ENCODE measurements at places on chromosomes 5 and 9.

- DNase-seq: no peak
Measured at GRCh38 chr5:61435368-61435767, 103.3 kb downstream of the ZSWIM6 start.

DNA sequence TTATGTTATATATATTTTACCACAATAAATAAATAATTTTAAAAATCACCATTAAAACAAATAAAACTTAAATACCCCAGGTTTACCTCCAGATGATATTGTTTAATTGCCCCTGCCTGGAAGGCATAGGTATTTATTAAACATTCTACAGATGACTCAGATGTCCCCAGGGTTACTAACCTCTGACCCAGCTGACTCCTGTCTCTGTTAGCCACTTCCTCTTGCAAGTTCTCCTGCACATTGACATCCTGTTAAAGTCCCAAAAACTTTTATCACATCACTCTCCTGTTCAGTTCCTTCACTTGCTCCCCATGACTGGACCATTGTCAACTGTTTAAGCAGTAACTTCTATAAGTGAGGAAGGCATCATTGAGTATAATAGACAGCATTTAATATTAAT, 37.0 kb upstream of the RAB3C start:
- DNase-seq: no peak

- no peak for DNase-seq
Measured at GRCh38 chr5:41878173-41878572, 7.9 kb upstream of the OXCT1 start.

DNA sequence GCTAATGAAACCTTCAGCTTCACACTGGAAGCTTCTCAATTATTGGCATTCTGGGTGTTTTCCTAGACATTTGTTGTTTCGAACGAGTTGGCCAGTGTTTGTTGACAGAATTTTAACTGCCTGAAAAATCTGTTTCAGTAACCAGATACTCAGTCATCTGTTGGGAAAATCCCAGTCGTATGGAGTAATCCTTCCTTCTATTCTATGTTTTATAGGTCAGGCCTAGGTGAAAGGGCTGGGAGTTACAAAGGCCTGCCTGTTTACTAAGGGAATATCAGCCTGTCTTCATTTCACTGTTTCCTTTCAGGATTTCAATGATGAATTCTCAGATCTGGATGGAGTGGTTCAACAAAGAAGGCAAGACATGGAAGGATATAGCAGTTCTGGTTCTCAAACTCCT, 59.9 kb downstream of the GRAMD2B start:
- no peak for DNase-seq

DNA sequence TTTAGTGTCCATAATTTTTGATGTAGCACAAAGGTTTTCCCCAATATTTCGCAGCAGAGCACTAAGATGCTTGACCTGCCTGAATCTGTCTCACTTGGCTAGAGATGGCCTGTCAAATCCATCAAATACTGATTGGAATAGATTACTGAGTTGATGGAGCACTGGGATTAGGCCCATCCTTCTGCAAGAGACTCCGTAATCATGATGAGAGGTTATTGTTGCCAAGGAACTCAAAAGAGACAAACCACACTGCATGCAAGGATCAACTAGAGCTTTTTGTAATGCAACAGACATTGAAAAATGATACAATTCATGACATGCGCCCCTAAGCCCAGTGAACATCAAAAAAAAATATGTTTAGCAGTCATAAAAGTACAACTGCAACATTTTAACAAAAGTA, 585.3 kb upstream of the GRAMD2B start:
- DNase-seq: no peak

- no peak for DNase-seq
Measured at GRCh38 chr9:107868186-107868585, 378.6 kb upstream of the KLF4 start.

GRCh38 chr9:91746904-91747303, 203.1 kb downstream of the ROR2 start:
- no peak for DNase-seq

- no peak for DNase-seq
Measured at GRCh38 chr5:125348936-125349831, 602.7 kb upstream of the ZNF608 start.

GRCh38 chr5:172868924-172869591, 35.0 kb downstream of the ERGIC1 start:
- no peak for DNase-seq

- no peak for DNase-seq
Measured at GRCh38 chr5:174448662-174449061, 275.7 kb upstream of the MSX2 start.

DNA sequence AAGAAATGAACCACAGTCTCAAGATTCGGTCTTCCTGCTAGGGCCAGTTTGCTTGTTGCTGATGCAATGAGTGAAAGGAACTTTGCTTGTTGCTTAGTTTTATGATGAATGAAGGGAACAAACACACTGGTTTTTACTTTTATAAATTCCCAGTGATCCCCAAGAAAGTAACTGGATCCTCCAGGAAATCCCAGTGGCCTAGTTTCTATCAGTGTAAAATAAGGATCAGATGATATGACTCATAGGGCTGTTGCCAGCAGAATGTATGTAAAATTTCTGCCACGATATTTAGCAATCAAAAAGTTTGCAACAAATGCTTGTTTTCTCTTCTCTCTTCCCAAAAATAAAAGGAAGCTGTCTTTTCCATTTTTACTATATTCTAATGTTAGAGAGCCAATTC, 160.1 kb upstream of the CDKN2B start:
- DNase-seq: no peak

DNA sequence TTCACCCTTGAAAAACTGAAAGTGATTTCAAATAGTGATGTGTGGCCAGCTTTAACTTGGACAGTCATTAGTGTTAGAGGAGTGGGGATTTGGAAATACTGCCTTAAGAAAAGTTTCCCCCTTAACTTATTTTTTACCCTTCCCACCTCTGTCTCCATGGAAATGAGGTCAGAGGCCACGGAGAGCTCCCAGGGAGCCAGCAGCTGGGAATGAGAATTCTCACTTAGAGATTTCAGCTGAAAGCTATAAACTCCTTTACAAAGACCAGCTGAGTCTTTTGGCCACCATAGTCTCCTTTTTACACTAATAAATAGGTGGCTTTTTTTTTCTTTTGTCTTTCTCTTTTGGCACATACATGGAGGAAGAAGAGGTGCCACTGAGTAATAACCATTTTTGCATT, 45.7 kb upstream of the PIK3R1 start:
- no peak for DNase-seq

GRCh38 chr5:147845618-147846017, 14.1 kb upstream of the SPINK1 start:
- DNase-seq: no peak

- DNase-seq: peak; percentile 35
Measured at GRCh38 chr9:6780690-6781089, 22.9 kb downstream of the KDM4C start.

DNA sequence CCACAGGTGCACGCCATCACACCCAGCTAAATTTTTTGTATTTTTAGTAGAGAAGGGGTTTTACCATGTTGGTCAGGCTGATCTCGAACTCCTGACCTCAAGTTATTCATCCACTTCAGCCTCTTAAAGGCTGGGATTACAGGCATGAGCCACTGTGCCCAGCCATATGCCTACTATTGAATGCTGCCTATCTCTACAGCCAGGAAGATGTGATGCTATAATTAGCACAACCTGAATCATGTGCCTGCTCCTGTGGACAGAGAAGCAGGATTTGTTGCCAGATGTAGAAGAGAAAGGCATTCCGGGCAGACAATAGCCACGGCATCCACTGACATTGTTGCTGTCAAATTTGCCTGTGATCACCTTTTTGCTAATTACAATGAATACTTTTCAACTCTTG, 24.4 kb upstream of the MLLT3 start:
- DNase-seq: no peak

GRCh38 chr9:127390248-127390545, 6.8 kb upstream of the SLC2A8 start:
- DNase-seq: no peak

DNA sequence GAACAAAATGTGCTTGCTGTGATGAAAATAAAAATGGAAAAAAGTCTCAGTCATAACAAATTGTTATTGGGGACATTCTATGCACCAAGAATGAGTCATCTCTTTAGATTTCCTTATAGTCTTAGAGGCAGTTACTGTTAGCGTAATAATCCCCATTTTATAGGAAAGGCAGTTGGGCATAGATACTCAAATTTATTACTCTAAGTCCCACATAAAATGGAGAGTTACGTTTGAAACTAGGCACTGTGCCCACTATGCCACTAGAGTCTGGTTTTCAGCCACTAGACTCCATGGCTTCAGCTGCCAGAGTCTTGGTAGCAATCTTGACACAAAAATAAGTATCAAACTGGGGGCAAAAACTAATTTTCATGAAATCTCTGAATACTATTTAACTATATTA, 317.9 kb upstream of the MEF2C start:
- DNase-seq: no peak

Data from activated CD8-positive, alpha-beta memory T cell treated with anti-CD3 and anti-CD28 coated beads for 24 hours (primary cell).